ENCODE measurements at places on chromosomes 1 and 21.

- no peak for DNase-seq
Measured at GRCh38 chr1:59990470-59990869, 63.9 kb upstream of the CYP2J2 start.

DNA sequence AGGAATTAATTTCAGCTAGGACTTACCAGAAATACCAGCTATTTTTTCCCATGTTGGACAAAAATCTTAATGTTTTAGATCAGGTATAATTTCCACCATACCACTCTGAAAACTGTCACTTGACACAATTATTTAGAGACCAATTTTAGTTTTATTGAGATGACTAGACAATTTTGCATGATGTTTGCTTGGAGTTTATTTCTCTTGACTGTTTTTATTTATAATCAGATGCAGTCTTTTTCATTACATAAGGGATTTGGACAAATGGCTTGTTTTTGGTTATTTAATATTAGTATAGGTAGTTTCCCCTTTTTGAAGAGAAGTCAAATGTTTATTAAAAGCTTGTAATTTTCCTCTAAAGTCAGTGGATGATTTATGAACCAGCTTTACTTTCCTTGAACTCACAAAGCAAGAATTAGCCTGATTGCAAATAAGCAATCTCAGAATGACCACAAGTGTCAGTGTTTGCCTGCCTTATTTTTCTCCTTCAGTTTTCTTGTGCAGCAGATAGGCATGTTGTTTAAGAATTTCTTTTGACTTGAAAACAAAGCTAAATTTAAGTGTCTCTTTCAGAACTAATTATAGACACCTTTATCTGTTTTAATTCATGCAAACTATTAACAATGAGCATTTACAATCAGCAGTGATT is 3.8 kb upstream of the B3GALT2 start:
- no peak for DNase-seq

GRCh38 chr1:186033847-186034271 is 299.7 kb downstream of the HMCN1 start:
- no peak for DNase-seq

GRCh38 chr1:15042866-15043265 is 110.7 kb upstream of the TMEM51 start:
- DNase-seq = no peak

DNA sequence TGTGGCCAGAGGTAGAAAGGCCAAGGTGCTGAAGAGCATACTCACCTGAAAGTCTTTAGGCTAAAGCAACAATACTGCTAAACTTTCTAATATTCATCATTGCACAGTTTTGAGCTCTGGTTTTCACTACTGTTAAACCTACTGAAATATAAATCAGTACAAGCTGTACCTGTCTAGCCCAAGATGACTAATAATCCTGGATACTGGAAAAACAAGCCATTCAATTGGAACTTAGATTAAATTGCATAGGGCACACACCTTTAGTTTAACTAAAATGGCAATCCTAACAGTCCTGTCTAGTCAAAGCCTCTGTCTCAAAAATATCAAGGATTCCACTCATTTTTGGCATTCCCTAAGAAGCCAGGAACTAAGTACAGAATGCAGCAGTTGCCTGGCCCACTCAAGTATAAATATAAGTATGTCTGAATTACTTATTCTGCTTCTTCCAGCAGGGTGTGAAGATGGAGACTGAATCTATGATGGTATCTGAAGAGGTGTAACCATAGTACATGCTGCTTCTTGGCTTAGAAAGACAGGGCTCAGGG is 3.1 kb downstream of the CHML start:
- DNase-seq = no peak

DNA sequence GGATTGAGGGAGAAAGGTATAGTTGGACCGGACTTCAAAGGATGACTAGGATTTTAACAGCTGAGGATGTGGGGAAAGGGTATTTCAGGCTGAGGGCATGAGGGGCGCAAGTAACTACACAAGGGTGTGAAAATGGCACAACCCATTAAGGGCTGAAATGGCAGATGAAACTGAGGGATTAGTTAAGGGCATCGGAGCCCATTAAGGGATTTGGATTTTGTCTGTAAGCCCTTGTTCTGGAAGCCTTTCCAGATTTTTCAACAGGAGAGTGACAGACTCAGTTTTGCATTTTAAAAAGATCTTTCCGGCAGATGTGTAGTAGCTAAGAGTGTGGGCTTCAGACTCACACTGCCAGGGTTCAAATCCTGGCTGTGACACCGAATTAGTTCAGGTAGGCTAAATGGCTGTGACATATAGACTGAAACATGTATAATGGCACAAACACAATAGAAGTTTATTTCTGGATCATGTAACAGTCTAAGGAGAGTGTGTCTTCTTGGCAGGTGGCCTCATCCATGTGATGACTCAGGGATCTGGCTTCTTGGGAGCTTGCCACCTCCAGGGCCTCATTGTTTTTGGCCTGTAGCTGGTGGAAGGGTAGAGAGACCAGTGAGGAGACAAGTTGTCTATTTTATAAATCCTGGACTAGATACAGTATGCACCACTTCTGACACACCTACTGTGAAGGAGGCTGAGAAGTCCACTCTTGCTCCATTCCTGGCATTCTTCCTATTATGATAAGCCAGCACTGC is 49.6 kb downstream of the UBE2T start:
- no peak for DNase-seq

GRCh38 chr1:84382127-84382526 is 16.2 kb upstream of the DNASE2B start:
- no peak for DNase-seq

DNA sequence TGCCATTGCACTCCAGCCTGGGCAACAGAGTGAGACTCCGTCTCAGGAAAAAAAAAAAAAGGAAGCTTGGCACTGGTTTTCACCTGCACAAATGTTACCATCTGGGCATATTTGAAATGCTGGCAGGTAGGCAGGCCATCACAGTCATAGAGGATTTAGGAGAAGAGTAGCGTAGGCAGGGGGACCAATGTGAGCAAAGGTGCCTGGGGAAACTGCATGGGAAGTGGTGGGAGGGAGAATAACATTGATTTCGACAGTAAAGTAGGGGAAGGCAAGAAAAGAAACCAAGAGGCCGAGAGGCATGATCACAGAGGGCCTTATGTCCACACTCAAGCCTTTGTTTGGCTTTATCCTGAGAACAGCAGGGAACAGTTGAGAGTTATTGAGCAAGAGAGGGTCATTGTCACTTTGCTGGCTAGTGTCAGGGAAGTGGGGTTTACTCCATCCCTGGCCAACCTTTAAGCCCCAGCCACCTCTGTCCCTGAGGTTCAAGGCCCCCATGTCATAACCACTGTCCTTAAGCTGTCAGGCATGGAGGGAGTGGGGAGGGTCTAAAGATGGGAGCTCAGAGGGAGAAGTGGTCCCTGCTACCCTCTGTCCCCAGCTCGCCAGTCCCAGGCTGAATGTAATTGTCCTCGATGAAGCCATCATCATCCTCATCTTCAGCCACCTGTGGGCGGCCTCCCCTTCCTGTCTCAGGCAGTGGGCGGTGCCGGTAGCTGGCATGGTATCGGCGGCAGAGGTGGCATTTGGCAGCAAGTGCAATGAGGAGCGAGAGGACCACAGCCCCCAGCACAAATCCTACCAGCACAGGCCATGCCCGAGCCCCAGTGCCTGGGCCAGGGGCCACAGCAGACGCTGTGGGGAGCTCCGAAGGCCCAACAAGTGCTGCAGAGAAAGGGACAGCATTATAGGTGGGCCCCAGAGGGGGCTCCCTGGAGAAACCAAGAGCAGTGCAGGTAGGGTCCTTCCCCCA is 2.9 kb downstream of the C1orf210 start:
- DNase-seq = no peak

GRCh38 chr1:161267321-161267720 is 8.8 kb downstream of the PCP4L1 start:
- no peak for DNase-seq

GRCh38 chr1:33433509-33434362 is 2.8 kb upstream of the PHC2 start:
- no peak for DNase-seq

GRCh38 chr1:185325413-185325812 is 8.4 kb upstream of the IVNS1ABP start:
- no peak for DNase-seq

DNA sequence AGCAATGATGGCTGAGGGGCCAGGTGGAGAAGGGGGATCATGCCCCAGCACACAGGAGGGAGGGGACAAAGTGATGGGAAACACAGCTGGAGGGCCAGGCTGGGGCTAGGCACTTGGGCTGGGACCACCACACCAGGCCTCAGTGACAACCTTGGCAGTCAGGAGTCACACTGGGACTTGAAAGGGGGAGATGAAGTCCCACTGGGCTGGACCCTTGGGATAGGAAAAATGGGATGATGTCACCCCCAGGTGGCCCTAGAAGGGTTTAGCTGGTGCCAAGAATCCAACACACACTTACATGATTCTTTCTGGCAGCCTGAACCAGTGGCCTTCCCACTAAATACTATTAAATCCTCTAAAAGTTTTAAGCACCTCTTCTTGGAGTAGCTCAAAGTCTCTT is 17.1 kb downstream of the ZBTB17 start:
- DNase-seq = no peak

DNA sequence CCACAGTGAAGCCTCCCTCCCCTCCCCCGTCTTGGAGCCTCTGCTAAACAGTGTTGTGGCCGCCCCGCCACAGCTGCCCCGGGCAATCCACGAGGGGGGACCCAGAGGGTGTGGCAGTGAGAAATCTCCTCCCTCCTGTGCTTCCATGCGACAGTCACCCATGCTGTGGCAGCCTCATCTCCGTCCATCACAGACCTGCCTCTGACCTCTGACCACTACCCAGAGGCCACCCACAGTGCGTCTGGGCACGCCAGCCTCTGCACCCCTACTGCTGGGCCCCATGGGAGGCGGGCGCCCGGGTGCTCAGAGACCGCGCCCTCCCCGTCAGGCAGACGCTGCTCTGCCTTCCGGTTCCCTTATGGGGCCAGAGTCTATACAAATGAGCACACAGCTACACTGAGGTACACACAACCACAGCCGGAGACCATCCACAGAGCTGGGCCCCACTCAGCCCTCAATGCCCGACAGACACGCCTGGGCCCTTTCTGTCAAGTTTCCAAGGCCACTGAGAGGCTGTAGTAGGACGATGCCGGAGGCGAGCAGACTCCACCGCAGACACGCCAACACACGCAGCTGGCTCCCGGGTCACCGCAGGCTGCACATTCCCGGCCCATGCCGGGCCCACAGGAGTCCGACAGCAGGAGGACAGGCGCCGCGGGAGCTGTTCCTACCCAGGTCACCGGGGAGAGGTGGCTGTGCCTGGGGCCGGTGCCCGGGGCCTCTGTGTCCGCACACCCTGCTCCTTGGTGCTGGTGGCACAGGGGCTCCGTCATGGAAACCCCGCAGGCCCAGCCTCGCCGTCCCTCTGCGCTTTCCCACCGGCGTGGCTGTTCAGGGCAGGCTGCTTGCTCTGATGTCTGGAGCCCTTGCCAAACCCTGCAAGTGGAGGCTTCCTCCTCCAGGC is 23.9 kb upstream of the TMEM52 start:
- DNase-seq = no peak
